ENCODE measurements at places on chromosomes 1 and 21.

DNA sequence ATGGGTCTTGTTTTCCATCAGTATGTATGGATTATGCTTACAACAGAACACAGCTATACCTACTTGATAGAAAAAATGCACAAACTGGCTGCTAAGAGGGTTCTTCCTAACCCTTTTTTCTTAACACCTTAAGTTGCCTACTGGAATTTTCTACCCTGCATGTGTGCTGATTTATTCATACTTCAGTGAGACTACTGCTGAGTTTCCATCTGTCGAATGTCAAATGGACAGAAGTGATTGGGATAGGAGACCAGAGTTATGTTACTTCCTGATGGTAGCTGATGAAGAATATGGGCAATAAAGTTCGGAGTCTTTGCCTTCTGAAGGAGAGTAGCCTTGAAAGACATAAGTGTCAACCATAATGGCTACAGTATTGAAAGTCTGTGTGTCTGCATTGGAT is 6.5 kb upstream of the DNM3 start:
- no peak for DNase-seq

DNA sequence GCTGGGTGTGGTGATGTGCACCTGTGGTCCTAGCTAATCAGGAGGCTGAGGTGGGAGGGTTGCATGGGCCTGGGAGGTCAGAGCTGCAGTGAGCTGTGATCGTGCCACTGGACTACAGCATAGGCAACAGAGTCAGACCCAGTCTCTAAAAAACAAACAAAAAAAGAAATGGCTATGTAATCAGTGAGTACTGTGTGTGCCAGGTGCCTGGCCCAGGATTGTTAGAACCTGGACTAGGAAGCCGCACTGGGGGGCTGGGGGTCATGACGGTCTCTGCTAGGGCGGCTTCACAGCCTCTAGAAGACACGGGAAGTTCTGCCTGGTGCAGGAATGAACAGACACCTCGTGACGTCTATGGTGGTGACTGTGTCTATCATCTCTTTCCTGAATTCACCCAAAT is 8.5 kb downstream of the TMEM9 start:
- no peak for DNase-seq

- no peak for DNase-seq
These were observed 45.3 kb downstream of the SIM2 start for GRCh38 chr21:36744190-36744559.

DNA sequence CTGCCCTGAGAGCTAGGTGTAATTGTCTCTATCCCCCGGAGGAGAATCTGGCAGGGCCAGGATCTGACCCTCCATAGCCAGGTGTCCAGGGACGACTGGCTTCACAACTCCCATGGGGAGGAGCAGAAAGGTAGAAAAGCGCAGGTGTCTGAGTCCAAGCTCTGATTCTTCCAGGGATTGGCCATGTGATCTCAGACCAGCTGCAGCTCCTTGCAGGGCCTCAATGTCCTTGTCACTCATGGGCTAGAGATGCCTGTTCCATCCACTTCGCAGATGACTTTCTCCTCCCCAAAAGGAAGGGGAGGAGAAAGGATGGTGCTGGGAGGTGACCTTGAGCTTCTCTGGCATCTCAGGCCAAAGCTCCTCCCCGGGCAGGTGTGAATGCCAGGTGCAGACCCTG is 22.7 kb downstream of the HSPG2 start:
- no peak for DNase-seq

DNA sequence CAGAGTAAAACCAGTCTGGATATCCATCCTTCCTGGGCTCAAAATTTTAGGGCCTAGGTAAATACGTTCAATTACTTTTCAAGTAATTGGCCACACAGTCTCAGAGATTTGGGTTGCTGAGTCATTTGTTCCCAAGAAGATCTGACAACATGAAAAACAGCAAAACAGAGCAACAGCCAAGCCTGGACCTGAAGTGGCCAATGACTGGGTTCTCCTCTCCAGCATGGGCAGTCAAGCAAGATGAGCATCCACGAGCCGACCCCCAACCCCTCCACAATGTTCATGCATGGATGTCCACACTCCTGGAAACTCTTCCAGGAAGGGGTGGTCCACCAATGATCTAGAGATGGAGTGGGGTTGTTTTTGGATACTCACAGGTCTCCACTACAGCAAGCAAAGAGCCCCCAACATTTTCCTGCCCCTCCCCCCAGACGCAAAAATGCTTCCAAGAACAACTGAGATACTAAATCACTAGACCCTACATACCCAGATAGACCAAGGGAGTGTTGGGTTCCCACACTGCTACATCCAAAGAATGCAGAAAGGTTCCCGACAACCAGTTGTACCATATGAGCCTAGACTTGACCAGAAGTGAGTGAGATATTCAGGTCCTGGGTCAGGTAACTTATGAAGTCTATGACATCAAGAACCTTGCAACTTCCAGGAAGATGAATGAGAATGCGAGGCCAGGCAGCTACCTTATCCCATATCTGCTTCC is 73.0 kb downstream of the CD46 start:
- no peak for DNase-seq

GRCh38 chr1:198472119-198472518 is 68.4 kb downstream of the ATP6V1G3 start:
- no peak for DNase-seq

- no peak for DNase-seq
These were observed 34.7 kb downstream of the ADARB1 start for GRCh38 chr21:45108808-45109781.

DNA sequence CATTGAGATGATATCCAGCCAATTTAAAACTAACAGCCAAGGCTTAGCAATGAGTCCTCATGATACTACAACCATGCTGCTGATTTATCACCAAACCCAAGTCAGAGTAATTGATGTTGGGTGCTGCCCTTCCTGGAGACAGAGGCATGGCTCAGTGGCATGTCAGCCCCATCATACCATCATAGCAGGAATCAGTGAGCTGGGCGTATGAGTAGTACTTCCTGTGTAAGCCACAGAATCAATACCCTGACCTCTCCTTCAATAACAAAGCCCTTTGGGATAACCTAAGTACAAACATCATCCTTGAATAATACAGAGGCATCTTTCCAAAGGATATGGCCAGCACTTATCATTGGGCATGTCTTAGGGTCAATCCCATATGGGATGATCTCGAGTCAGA is 3.0 kb upstream of the LCE1E start:
- DNase-seq = no peak

DNA sequence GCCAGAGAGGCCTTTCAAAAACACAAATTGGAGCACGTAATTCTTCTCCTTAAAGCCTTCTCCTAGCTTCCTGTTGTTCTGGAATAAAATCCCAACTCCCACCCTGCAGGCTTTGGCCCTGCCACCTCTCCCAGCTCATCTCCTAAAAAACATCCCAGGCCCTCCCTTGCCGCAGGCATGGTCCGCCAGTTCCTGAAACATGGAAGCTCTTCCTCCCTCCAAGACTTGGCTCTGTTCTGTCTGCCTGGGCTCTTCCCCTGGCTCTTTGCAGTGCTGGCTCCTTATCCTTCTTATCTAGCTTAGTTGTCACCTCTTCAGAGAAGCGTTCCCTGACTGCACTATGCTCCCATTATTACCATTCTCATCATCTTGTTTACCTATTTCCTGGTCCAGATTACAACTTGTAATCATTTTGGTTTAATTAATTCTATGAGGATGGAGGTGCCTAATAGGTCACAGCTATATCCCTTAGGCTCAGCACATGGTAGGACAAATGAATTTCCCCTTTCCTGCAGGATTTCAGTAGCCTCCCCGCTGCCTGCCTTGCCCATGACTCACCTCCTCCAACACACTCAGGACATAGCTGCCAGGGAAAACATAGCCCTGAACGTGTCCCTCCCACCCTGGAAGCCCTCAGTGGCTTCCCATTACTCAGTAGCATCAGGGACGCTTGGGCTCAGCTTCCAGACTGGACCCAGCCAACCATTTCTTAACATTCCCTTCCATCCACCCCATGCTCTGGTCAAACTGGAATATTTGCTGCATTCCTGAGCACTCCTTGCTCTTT is 15.7 kb upstream of the IGSF21 start:
- peak; percentile 37 for DNase-seq

DNA sequence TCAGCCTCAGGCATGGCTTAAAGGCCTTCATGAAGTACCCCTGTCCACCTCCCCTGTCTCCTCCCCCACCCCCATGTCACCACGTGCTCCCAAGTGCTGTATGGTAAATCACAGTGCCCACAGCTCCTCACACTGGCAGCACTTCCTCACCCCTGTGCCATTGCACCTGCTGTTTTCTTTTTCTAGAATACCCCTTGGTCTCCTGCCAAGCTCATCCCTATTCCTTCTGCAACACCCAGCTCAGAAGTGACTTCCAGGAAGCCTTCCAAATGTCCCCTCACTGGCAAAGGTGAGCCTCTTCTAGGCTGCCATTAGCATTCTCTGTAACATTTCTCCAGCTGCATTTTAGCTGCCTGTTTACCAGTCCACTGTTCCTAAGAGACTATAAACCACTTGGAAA is 9.4 kb downstream of the AKNAD1 start:
- DNase-seq = no peak

DNA sequence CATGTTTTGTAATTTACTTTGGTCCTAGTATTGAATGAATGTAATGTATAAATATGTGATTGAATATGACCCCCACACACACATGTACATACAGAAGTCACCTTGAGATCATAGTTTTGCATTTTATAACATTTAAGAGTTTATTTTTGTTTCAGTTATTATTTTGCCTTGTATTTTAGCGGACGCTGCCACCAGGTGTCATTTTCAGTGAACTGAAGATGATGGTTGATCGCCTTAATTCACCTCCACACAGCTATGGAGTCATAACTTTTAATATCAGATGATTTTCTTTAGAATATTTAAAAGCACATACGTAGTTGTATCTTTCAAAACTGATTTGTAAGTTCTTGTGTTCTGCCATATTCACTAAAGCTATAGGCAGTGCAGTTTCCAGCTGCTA is 130.4 kb downstream of the DYRK1A start:
- DNase-seq = no peak

GRCh38 chr1:116586741-116587143 is 15.9 kb upstream of the CD58 start:
- DNase-seq = no peak

- DNase-seq = peak; percentile 87
These were observed 2.6 kb downstream of the ADAMTS5 start for GRCh38 chr21:26964170-26964778.

DNA sequence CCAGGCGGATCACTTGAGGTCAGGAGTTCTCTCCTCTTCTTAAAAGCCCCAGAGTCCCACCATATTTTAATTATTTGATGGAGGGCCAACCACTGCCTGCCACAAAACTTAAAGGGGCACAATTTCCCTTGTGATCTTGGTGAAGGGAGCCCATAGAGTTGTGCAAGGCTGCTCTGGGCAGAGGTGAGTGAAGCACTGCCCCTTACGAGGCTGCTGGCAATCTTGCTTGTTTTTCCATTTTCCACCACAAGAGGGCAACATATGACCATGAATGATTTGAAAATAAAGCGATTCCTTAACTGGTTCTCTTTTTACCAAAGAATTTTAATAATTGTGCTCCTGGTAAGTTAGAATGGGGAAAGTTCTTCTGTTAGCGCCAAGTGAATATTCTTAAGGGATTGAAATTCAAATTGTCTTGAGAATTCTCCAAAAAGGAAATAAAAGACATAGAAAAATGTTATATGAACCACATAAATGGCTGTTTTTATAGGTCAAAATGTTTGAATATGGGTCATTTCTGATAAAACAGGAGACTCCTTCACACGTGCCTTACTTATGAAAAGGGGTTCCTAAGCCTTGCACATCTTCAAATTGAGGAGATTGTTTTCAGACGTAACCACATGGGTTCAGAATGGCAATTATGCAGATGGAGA is 22.7 kb downstream of the PGM1 start:
- no peak for DNase-seq

DNA sequence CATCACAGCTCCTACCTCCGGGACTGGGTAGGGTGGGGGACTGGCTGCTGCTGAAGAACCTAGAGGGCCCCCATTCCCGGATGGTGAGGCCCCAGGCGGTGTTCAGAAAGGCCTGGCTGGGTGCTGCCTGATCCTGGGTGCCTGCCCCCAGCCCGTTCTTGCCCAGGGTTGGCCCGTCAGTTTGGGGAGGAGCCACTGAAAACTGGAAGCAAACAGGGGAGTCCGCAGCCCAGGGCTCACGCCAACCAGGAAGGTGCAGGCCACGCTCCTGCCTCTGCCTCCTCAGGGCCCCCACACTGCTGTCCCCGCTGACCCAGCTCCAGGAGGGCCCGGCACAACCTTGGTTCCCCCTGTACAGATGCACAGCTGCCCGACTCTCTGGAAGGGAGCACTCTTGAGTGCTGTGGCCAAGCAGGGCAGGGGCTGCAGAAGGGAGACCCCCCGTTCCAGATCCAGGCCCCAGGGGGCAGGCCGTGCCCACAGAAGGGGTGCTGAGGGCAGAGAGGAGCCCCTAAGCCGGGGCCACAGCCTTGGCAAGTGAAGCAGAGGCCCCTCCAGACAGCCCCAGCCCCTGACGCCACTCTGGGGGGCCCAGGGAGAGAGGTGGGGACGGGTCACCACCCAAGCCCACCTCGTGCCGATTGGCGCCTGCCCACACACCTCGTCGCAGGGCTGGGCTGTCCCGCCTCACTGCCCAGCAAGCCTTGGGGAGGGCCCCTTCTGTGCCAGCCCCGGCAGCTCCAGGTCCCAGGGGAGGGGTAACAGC is 5.5 kb downstream of the C1QTNF12 start:
- no peak for DNase-seq

DNA sequence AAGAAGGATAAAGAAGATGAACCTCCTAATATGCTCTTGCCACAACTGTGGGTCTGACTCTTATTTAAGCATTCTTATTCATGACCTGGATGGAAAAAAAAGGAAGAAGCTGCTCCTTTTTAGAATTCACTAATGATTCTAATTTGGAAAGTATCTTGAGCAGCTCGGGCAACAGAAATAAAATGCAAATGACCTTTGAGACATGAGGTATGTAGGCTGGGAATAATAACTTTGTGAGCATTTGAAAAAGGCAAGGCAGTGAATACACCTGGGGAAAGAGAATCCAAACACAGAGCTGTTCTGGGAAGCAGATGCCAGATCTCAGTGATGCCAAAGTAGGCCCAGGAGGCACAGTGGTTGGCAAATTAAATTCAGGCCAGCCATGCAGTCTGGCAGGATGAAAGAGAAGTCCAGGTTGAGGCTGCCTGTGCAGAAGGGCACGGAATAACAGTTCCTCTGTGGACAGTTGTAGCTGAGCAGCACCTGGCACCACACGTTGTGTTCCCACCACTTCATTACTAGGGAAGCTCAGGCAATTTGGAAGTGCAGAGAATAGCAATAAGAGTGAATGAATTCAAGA is 320.8 kb upstream of the ST6GALNAC5 start:
- no peak for DNase-seq

DNA sequence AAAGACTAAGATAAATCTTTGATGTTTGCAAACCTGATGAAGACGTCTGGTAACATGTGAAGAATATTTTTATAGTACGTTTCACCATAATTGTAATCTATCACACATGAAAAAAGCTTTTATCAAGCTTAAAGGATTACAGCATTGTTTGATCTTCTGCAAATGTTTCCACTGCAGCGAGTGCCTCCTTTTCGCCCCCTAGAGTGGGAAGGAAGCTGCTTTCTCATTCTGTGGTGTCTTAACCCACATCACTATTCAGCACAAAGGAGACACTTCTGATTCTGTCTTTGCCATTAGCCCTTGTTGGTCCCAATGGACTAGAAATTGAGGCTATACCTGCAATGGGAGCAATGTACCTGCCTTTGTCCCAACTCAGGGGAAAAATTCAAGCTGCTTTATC is 46.0 kb upstream of the IL12RB2 start:
- no peak for DNase-seq
